Activated CD4-positive, alpha-beta T cell treated with anti-CD3 and anti-CD28 coated beads for 36 hours (primary cell): ENCODE measurements at places on chromosomes 3 and 15. TPM values are rescaled to one million over a fixed set of nuclear protein-coding genes. Genes with fewer than 3 reads are reported as not detected.

Gene EEF1AKMT4
- total RNA-seq: 5.8 TPM

Gene FRMD4B
- total RNA-seq: 8.3 TPM

Gene FGF7
- total RNA-seq: not detected

Gene ACTRT3
- total RNA-seq: 0.62 TPM

Gene SLC28A2
- total RNA-seq: not detected

Gene SLC6A1
- total RNA-seq: not detected

Gene TLR9
- 0.59 TPM for total RNA-seq
